ENCODE measurements at places on chromosomes 16 and 17. TPM values are rescaled to one million over a fixed set of nuclear protein-coding genes. Genes with fewer than 3 reads are reported as not detected.

DNA sequence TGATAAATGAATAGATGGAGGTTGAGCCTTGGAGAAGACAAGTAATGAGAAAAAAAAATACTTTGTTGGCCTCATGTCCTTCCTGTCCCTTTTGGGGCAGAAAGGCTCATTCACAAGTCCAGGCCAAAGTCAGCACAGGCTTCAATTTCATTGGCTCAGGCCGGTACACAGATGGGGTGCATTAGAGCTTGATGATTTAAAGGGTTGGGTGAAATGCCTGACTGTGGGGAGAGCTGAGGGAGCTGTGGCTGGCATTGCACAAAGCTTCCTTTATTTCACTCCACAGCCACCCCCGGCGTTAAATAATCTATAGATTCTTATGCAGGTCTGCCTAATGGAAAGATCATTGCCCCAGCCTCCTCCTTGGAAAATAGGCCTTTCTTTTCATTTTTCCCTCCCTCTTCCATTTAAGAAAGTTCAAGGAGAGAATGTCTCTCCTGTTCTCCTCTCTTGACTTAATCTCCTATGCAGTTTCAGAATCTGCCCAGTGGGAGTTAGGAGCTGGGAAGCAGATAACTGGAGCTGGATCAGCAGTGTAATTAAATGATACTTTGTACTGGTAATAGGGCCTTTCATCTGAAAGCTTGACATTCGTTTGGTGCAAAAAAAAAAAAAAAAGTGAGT is 24.4 kb downstream of the YPEL2 start:
- DNase-seq = no peak

- no peak for DNase-seq
Observed at GRCh38 chr17:21124086-21124485, 2.7 kb upstream of the DHRS7B start.

NPTX1 gene
- not detected for polyA plus RNA-seq

ZNF267 gene
- polyA plus RNA-seq = 15.5 TPM

DNA sequence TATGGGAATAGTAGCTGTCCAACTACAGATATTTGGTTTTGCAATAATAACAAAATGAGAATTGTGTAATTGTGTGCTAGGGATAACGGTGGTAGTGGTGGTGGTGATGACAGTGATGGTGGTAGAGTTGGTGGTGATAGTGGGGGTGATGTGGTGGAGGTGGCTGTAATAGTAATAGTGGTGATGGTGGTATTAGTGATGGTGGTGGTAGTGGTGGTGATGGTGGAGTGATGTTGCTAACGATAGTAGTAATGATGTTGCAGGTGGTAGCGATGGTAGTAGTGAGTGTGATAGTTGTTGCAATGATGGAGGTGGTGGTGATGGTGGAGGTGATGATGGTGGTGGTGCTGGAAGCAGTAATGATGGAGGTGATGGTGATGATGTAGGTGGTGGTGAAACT is 94.4 kb downstream of the HS3ST3B1 start:
- DNase-seq = no peak

TMEM235 gene
- not detected for polyA plus RNA-seq

HSD11B2 gene
- polyA plus RNA-seq = not detected

DNA sequence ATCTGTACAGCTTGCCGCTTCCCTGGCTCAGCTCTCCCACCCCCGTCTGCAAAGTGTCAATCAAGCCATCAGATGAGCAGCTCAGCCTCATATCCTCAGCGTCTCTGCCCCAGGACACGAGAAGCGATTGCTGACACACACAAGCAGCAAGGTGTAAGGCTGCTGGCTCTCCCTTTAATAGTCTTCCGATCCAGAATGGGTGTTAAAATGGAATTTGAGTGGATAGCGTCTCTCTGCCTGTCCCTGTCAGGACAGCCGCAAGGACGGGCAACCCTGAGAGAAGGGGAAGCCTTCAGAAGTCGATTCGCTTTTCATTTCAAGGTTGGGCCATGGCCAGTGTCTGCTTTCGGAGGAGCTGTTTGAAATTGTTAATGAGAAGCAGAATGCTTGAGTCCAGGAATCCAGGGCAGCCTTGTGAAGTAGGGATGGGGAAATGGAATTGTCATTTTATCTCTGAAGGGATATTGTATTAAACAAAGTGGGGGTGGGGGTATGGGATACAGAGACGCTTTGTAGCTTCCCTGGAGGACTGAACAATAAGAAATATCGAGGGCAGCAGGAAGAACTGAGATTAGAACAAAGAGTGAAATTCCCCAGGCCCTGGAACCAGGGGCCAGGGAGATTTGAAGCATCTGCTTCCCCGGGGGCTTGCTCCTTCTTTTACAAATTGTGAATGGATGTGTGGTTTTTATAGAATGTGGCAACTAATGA is 4.7 kb upstream of the PIPOX start:
- DNase-seq = no peak

GCGR gene
- polyA plus RNA-seq = not detected

GRCh38 chr16:80619824-80620223 is 79.0 kb downstream of the DYNLRB2 start:
- DNase-seq = no peak

GLP2R gene
- polyA plus RNA-seq = not detected

GRCh38 chr16:58493756-58494431 is 6.0 kb upstream of the NDRG4 start:
- no peak for DNase-seq

- DNase-seq = no peak
Observed at GRCh38 chr17:78535273-78536197, 41.7 kb downstream of the DNAH17 start.

GRCh38 chr17:62666061-62666800 is 38.8 kb downstream of the MRC2 start:
- DNase-seq = no peak

DNA sequence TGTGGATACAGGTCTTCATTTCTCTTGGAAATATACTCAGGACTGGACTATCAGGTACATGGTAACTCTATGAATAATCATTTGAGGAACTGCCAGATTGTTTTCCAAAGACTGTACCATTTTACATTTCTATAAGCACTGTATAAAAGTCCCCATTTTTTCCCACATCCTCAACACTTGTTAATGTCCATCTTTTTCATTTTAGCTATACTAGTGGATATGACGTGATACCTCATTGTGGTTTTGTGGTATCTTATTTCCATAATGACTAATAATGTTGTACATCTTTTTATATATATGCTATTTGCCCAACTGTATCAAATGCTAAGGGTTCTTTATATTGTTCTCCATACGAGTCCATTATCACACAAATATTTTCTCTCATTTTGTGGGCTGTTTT is 22.9 kb downstream of the NUP88 start:
- DNase-seq = no peak

GRCh38 chr16:58125041-58125440 is 4.1 kb downstream of the CFAP20 start:
- DNase-seq = no peak

- DNase-seq = no peak
Observed at GRCh38 chr17:54754560-54754959, 146.1 kb upstream of the TOM1L1 start.

DNA sequence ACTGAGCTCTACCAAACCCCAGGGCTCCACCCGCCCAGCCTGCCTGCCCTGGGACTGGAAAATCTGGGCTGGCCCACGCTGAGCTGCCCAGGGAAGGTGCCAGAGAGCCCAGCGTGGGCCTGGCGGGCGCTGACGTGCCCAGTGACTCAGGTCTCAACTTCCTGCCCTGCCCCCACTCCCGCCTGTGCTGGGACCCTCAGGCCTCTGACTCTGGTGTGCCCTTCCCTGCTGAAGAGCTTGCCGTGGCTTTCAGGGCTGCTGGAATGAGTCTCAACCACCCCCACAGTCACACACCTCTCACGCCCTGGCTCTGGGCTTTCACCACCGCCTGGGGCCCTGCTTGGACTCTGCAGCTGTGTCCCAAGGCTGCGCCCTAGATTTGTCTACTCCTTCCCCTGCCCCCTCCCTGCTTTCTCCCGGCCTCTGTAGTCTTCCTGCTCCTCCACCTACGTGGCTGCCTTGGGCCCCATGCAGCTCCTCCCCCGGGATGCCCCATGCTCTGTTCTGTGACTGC is 10.4 kb downstream of the LLGL1 start:
- no peak for DNase-seq

DNA sequence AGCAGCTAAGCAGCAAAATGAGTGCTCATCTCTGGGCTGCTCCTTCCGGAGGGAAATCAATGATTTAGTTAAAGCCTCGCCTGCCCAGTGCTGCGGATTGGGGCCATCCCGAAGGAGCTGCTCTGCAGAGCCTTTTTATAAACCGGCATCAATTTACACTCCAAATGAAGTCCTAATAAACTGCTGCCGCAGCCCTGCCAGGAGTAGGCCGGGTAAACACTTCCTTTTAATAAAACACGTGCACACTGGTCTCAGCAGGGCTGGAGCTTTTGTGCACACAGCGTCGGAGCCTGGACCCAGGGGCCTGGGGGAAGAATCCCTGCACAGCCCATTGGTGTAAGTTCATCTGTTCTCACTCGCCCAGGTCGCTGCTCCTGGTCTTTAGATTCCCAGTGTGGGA is 79.6 kb upstream of the HS3ST2 start:
- DNase-seq = no peak

GRCh38 chr17:41377546-41377945 is 4.6 kb downstream of the KRT34 start:
- no peak for DNase-seq

TPSD1 gene
- not detected for polyA plus RNA-seq

GRCh38 chr16:17497648-17498047 is 26.9 kb upstream of the XYLT1 start:
- DNase-seq = no peak

- DNase-seq = no peak
Observed at GRCh38 chr17:7574176-7574953, 5.1 kb upstream of the CD68 start.

DNA sequence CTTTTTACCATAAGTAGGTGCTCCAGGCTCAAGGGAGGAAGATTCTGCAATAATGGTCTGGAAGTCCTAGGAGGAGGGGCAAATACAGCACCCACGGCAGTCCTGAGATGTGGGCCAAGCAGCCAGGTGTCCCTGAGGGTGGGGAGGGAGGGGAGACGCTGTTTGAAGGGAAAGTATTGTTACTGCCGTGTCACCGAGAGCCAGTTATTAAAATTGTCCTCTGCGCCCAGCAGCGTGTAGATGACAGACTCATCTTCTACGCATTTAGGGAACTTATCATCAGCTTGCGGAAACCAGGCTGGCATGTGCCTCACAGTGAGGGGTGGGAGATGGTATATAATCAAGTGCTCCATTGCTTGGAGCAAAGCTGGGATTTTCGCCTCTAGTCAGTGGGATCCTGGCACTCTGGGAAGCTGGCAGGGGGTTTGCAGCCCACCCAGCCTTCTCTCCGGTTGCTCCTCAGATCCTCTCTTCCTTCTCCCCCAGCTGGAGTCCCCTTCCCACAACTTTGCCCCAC is 104.6 kb downstream of the OR1D5 start:
- no peak for DNase-seq

ABCC6 gene
- polyA plus RNA-seq = 0.18 TPM
